ENCODE measurements at places on chromosomes 7 and 10.
A peak's percentile ranks its signal among the peaks of the same experiment; 100 is the strongest.

DNA sequence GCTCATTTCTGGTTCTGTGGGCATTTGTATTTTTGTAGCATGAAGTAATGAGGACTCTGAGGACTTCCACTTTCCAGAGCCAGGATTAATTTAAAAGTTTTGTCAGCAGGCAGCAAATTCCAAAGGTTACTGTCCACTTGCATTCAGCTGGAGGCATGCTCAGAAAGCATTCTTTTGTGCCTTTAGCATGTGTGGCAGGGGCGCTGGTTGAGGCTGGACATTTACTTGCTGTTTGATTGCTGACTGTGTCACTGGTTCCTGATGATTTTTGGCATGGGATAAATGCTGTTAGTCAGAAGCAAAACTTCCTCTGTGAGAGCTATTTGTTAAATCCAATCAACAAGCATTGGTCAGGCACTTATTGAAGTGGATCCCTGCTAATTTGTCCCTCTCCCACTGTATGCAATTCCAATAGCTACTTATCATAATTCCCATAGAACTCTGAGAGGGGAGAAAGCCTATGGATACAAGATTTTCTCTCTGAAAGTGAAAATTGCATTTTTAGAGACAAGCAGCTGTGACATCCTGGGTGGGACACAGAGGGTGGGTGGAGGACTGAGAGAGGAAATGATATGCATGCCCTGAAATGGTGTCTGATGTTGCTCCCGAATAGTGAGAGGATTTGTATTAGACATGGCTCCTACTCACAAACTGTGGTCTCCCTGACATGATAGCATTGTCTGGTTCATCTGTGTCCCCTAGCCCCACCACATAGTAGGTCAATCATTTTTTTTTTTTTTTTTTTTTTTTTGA is 161.2 kb upstream of the WDR11 start:
- no peak for DNase-seq

- no peak for DNase-seq
Measured at GRCh38 chr10:97656777-97657176, 16.3 kb downstream of the PI4K2A start.

DNA sequence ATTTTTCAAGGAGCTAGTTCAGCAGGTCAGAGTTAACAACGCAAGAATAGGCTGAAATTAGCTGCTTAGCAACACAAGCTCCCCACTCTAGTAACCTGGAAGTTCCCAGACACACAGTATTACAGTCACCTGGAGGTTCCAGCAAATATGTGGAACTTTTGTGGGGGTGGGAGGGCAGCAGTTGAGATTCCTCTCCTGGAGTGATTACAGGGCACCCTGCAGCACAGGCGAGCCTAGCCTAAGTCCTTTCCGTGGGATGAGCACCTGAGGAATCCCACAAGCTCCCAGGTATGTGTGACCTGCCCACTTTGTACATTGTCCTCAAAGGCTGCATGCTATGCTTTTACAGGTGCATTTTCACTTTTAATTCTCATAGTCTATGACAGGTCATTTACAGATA is 13.6 kb downstream of the TPK1 start:
- no peak for DNase-seq

DNA sequence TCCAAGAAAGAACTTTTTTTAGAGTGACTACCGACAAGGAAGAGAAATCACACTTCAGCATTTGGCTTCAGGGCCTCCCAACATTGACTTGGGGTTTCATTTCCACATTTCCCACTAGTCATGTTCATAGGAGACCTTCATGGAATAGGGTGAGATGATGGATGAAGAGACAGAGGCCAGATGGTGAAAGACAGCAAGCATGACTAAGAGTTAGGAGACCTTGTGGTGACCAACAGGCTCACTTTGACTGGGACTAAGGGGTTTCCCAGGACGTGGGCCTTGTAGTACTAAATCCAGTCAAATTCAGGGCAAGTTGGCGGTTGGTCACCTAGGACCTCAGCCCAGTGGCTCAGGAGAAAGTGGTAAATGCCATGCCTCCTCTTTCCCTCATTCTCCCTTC is 3.0 kb upstream of the GIMAP5 start:
- no peak for DNase-seq

DNA sequence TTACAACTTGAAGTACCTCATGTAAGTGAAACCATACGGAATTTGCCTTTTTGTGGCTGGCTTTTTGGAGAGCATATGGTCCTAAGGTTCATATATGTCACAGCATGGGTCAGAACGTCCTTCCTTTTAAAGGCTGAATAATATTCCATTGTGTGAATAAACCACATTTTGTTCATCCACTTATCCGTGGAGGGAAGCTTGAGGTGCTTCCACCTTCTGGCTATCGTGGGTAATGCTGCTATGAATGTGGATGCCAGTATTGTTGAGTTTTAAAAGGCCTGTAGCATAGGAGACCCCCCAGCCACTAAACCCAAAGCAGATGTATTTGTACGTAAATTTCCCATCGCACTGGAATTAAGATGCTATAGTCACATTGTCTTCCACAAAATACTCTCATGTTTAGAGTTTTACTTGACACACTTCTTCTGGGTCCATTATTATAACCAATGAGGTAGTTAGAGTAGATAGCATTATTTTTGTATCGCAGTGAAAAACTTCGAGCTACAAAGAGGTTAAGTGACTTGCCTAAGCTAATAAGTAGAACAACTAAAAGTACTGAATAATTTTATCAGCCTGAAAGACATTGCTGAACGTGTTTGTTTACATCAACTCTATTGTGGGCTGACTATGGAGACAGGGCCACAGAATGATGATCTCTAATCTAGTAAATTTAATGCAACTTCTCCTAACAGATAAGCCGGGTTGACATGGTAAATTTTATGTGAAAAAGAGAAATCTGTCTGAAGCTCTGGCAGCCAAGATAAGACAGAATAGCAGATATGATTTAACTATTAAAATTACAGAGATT is 183.0 kb upstream of the CTBP2 start:
- DNase-seq: peak; percentile 9

DNA sequence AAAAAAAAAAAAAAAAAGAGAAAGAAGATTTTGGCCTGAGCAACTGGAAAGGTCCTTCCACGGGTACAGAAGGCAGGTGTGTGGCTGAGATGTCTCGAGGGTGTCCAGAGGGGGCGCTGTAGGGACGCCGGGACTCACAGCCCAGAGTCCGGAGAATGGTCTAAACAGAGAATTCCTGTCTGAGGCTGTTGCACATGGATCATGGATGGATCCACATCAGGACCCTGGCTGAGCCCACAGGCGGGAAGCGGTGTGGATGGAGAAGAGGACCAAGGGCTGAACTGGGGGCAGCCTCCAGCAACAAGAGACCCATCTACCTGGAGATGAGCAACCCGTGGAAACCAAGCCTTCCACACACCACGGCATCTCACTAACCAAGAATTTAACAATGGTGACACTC is 55.0 kb downstream of the PKD1L1 start:
- DNase-seq: no peak

DNA sequence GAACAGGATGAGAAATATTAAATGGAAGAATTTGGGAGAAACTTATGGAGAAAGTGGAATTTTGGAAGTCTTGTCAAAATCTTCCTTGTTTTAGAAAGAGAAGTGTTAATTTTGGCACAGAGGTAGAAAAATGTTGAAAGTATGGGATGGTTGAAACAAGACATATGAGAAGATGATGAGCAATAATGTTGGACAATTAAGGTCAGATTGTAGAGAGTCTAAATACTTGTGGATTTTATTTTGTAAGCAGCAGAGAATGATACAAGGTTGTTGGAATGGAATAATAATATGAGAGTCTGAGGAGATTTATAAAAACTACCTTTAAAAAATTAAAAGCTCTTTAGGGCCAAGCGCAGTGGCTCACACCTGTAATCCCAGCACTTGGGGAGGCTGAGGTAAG is 34.6 kb downstream of the PHTF2 start:
- DNase-seq: no peak

DNA sequence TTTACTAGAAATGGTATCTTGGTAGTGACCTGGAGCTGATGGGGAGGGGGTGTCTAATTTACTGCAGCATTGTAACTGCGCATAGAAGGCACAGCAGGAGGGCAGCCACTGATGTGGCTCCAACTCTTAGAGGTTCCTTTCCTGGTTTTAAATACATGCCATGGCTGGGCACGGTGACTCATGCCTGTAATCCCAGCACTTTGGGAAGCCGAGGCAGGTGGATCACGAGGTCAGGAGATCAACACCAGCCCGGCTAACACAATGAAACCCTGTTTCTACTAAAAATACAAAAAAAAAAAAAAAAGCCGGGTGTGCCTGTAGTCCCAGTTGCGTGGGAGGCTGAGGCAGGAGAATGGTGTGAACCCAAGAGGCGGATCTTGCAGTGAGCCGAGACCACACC is 19.2 kb upstream of the SEC61G start:
- DNase-seq: no peak

DNA sequence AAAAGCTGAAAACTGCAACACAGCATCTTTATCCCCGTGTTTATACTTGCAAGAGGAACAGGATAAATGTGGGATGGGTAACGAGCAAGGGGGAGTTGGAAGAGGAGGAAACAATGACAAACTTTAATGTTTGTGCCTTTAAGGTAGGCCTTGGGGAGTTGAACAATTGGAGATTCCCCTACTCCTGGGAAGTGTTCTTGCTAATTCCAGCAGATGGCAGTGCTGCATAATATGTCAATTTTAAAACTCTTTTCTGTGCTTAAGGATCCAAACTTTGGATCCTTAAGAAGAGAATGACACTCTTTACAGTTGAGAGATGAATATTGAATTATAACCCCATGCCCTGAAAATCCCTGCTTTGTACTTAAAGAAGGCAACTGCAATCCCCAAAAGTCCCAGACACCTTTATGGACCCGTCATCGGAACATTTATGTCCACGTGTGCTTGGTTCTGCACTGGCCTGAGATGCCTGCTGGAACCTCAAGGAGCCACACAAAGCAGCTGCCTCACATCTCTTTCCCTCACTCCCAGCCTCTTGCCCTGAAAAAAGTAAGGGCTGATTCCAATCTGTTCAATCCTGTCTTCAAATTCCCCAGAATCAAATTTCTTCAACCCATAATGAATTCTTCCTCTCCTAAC is 12.0 kb downstream of the IFIT5 start:
- DNase-seq: peak; percentile 36

DNA sequence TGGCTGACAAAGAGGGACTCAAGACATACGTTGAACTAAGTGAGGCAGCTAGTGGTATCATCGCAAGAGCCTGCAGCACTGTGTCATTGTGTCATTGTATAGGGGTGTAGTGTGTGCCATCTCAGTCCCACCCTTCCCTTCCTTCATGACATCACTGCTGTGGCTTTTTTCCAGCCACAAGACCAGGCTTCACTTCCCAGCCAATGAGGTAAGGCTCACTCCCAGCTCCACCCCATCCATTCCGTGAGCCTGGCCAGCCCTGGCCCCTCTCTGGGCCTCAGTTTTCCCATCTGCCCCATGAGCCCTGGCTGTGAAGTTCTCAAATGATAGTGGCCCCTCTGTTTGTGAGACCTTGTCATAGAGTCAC is 134.3 kb upstream of the ZMIZ1 start:
- no peak for DNase-seq

DNA sequence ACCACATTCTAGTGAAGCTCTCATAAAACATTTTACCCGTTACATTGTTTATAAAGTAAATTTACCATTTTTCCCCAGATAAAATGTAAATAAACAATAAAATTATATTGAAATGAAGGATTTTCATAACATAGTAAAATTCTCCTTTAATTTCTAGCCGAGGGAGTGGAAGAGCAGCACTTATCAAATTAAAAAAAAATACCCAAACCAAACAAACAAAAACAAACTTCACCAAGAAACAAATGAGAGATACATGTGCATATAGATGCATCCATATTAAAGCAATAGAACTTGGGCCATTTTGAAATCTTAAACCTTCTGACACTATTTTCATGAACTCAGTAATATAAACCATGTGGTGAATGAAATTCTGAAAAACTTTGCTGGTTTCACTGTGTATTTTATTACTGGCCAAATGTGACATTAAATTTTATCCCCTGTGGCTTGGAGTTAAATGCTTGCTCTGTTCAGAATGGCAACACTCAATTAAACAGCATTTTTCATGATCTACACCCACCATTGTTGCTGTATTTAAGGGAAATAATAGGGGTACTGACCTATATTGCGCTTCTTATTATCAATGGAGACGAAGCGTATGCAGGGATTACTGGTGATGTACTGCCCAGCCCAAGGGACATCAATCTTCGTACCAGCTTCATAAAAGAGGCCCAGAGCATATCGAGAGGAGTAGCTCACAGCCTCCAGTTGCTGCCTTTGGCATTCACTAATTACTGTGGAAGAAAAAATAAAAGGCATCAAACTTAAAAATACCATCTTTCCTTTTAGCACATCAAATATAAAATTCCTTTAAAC is 220.9 kb downstream of the RNLS start:
- DNase-seq: no peak

- DNase-seq: peak; percentile 10
Measured at GRCh38 chr10:131786756-131787605, 113.8 kb upstream of the PPP2R2D start.

DNA sequence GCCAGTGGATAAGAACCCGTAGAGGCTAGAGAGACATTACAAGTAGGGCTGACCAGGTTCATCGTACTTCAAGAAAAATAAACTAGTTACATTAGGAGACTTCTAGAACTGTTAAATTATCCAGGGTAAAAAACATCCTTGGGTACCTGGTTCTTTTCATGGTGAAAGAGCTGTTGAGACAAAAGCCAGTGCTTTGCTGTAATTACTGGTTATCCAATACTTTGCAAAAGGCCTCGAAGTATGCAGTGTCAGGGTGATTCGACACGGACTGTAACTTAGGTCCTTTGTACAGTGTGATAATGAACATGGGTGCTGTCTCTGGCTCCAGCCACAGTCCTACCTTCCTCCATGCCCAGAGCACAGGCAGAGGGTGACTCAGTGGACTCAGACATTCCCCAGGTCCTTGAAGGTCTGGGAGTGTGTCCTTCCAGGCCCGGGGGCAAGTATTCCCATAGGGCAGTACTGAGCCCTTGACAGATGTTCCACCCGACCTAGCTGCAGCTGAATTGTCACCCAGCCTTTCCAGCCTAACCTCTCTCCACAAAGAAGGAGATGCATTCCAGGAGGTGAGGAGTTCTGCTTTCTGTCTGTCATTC is 123.6 kb upstream of the TMEM72 start:
- no peak for DNase-seq

GRCh38 chr7:121175826-121176225 is 153.0 kb upstream of the WNT16 start:
- no peak for DNase-seq

- DNase-seq: no peak
Measured at GRCh38 chr10:51615764-51616298, 83.6 kb downstream of the CSTF2T start.
